ENCODE measurements at places on chromosomes 2 and 18. TPM values are rescaled to one million over a fixed set of nuclear protein-coding genes. Genes with fewer than 3 reads are reported as not detected.

DNA sequence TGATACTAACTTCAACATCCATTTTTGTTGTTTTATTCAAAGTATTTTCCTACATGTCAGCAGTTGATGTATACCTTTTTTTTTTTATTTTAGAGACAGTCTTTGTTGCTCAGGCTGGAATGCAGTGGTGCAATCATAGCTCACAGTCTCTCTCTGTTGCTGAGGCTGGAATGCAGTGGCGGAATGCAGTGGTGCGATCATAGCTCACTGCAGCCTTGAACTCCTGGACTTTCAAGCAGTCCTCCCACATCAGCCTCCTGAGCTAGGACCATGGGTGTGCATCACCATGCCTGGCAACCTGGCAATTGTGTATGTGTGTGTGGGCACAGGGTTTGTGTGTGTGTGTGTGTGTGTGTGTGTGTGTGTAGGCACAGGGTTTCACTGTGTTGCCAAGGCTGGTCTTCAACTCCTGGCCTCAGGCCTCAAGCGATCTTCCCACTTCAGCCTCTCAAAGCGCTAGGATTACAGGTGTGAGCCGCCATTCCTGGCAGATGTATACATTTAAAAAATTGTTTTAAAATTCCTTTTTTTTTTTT lies 24.8 kb downstream of the SANBR start:
- no peak for DNase-seq

The ARHGEF4 gene
- 2.3 TPM for polyA plus RNA-seq

DNA sequence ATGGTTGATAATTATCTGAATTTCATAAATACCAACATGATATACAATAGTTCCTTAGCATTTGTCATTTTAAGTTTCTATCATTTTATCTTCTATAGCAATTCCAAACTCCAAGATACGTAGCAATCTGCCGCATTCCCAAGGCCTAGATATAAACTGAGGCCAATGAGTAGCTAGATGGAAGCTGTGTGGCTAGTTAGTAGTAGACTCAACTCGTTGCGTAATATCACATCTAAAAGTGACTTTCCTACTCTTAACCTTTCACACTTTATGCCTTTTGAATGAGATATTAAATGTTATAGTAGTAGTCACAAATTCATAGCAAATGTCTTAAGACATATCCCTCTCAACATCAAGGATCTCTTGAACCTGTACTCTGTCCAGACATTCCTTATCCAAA lies 33.6 kb downstream of the WDSUB1 start:
- DNase-seq: no peak

The C1GALT1C1L gene
- polyA plus RNA-seq: 2.4 TPM

DNA sequence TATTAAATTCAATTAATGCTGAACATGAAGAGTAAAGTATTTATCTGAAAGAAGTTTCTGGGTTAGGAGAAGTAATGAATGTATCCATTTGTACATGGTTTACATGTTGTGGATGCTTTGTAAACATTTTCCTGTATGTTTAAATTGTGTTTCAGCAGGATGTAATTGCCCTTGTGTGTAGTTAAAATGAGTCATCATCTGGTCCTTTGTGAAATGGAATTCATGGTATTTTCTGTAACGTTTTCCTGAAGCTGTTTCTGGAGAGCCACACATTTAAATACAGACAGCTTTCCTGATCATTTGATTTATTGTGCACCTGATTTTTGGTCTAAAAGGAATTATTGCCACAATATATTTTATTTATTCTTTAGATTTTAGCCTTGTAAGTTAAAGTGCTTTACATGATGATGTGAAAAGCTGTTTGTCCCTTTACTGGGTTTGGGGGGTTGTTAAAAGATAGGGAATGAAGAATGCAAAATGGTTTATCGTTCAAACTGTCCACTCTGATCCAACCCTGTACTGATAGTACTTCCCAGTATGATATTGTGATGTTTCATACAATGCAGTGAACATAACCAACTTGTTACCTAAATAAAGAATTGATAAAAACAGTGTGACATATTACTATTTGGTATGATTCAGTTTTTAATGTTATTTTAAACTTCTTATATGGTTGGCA lies 41.7 kb upstream of the SLC3A1 start:
- no peak for DNase-seq

The CXCR2 gene
- polyA plus RNA-seq: 0.26 TPM

GRCh38 chr2:212520340-212520739 lies 18.3 kb downstream of the ERBB4 start:
- DNase-seq: no peak

DNA sequence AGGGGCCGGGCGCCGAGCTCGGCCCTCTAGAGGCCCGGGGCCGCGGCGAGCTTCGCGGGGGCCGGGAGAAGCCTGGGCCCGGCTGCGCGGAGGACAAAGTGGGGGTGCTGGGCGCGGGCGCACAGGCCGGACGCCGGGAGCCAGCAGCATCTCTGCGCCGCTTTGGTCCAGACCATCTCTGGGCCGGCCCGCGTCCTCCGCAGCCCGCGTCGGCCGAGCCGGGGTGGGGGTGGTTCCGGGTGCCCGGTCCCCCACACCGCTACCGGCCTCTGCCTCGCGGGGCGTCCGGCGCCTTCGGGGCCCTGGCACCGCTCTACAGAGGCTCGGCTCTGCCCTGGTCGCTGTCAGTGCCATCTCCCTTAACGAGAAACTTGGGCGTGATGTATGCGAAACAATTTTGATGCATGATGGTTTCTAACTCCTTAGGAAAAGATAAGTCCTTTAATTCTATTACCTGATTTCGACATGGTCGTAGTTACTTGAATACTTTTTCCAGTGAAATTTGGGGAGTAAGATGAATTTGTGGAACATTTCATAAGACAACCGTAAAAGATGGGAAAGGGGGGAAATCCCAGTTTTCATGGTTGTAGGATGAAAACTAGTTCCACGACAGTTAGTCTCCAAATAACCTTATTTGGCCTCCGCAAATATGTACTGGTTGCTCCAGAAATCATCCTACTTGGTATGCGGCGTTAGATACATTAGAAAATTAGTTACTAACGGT lies 562 bp downstream of the TWSG1 start:
- DNase-seq: peak; percentile 47

- DNase-seq: no peak
Measured at GRCh38 chr18:42030586-42031182, 75.7 kb downstream of the PIK3C3 start.

GRCh38 chr2:224260372-224261020 lies 141.4 kb downstream of the FAM124B start:
- no peak for DNase-seq

The UPP2 gene
- 0.14 TPM for polyA plus RNA-seq

DNA sequence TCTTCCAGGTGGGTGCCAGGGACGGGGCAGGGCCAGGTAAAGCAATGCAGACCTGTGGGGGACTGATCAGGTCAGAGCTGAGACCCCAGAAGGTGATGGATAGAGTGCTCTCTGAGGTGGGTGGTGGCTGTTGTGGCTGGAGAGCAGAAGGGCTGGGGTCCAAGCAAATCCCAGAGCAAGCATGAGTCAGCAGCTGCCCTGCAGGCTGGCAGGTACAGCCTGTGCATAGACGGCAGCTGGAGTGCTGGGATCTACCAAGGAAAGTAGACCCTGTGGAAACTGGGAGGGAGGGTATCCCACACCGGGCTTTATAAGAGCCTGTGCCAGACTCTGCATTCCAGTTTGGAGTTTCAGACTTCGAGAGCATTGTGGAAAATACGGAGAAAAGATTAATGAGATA lies 663 bp downstream of the TRIM54 start:
- no peak for DNase-seq

DNA sequence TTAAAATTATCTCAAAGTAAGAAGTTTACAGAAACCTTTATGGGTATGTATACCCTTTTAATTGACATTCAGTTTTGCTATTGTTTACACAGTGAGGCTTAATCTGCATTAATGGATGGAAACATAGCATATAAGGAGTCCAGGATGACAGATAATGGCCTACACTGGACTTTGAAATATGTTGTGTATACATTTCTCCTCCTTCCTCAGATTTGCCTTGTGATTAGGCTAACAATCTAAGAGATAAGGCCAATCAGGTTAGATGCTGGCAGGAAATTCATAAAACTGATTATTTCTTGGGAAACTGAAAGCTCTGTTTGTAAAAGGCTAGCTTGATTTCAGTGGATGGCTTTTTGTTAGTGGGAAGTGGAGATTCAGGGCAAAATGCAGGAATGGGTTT lies 191.9 kb downstream of the LDLRAD4 start:
- DNase-seq: no peak

The IL36G gene
- not detected for polyA plus RNA-seq

The KCNG2 gene
- polyA plus RNA-seq: 0.38 TPM

The MYO5B gene
- 9.0 TPM for polyA plus RNA-seq

The REV1 gene
- polyA plus RNA-seq: 61.2 TPM

DNA sequence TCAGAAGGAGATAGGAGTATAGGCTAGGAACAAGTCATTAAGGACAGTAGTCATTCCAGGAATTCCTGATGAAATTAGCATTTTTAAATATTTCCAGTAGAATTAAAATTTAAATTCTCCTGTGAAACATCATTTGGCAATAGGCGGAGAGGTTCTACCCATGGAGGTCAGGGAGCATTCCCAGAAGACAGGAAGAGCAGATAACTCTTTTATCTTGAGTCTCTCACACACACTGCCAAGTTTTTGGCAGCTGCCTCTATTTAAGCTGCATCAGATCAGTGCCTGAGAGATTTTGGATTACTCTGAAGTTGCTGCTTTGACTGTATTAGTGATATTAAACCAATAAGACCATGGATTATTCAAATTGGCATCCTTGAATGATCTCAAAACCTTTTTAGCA lies 714.7 kb downstream of the EPHA4 start:
- DNase-seq: no peak

The KLHL29 gene
- 2.9 TPM for polyA plus RNA-seq

DNA sequence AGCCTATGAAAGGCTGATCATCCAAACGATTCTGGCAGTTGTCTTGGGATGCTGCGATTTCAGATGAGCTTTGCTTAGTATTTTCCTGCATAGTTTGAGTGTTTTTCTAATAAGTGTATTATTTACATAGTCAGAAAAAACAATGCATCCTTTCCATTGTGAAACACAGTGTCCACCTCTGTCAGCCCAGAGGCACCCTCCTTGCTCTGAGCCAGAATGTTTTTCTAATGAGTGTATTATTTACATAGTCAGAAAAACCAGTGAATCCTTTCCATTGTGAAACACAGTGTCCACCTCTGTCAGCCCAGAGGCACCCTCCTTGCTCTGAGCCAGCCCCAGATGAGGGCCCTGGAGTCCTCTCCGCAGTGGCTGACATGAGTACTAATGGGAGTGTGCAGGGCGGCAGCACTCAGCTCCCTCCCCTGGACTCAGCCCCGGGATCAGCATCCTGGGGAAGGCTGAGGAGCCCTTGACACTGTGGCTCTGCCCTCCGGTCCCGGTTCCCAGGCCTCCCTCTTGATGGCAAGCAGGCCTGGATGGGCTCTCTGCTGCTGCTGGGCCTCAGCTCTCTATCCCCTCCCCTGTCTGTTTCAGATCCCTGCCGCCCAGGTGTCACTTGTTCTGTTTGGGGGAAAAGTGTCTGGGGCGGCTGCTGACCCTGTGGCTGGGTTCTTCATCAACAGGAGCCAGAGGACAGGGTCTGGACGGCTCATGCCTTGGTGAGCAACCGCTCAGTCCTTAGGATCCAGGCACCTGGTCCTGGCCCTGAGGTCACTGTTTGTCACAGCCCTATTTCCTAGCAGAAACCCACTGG lies 5.9 kb downstream of the MFSD2B start:
- no peak for DNase-seq

The IL36RN gene
- polyA plus RNA-seq: not detected

GRCh38 chr2:149625271-149625670 lies 37.7 kb upstream of the MMADHC start:
- DNase-seq: no peak

DNA sequence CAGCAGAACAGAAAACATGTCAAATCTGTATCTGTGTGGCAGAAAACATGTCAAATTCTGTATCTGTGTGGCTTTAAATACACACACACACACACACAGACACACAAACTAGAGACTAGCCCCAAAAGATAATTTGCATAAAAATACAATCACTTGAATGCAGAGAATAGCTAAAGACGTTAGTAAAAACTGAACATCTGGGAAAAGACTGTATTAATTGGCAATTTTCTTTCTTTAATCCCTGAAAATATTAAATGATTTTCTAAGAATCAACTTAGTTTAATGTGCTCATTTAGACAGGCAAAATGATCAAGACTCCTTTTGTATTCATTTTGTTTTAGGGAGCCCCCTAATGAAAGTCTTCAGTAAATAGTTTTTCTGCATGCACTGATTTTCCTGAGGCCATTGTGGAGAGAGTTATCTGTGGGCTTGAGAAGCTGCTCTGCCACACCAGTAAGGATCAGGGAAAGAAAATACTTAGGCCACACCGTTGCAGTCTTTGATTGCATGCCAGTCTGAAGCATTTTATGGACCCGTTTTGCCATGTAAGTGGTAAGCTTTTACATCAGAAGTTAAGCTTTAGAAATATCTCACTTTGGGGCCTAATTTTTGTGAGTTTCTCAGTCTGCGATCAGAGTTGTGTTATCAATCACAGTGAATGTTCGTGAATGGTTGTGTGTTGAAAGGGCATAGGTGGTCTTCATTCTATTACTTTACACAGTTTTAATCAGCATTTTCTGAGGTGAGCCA lies 2.2 kb downstream of the SPATS2L start:
- DNase-seq: no peak

- no peak for DNase-seq
Measured at GRCh38 chr2:26330604-26331003, 15.3 kb upstream of the SELENOI start.

The CERKL gene
- 7.8 TPM for polyA plus RNA-seq

The L3MBTL4 gene
- 7.3 TPM for polyA plus RNA-seq

DNA sequence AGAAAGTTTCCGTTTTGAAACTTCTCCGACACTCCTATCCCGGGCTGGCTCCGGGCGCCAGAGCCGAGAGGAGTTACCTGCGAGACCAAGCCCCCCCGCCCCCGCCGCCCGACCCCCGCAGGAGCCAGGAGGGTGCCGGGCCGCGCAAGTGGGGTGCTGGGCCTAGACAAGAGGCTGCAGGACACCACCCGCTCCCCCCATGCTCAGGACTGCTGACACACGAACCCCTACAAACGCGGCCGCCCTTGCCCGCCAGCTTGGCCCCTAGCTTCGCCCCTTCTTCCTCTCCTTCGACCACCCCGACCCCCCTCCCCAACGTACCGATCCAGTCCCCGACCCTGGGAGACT lies 497 bp downstream of the PLA2R1 start:
- DNase-seq: no peak

The ASB18 gene
- polyA plus RNA-seq: 0.05 TPM

GRCh38 chr18:68865021-68865420 lies 67.1 kb downstream of the CCDC102B start:
- no peak for DNase-seq

DNA sequence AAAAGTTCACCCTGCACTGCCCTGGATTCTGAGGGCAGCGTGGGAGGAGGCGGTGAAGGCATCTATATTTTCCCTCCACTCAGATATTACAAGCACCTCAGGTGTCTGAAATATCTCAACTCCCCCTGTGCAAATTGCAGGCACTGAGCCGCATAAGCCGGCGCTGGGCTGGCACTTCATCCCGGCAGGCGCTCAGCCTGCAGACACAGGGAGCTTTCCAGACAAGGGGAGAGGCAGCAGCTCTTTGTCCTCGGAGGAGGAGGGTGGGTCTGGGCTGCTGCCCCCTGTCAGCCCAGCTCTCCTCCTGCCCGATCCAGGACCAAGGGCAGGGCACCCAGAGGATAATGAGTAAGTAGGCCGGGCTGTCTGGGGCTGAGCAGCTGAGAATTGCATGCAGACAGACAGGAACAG lies 189.3 kb upstream of the MYT1L start:
- DNase-seq: no peak
